HS-27A (cell line): ENCODE measurements at places on chromosomes 3 and 15.

GRCh38 chr15:70029297-70029701 lies 68.4 kb downstream of the TLE3 start:
- DNase-seq = no peak

- DNase-seq = no peak
These were observed 136.0 kb upstream of the PTPRG start for GRCh38 chr3:61425356-61425755.

DNA sequence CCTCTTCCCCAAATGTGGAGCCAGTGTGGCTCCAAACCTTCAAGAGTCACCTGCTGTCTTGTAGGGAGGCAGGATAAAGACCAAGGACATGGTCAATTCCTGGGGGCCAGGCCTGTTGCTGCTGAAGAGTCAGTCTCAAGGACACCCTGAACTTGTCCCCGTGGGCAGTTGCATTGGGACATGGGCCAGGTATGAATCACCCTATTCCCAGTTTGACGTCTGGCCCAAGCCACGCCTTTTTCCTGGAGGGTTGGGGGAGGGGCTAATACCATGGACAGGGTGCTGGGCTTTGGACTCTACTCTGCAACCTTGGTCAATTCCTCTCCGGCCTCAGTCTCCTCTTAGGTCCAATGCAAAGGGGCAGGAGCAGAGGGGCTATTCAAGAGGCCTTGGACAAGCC lies 10.4 kb downstream of the ATP2B2 start:
- DNase-seq = no peak

- DNase-seq = no peak
These were observed 25.0 kb downstream of the SRGAP3 start for GRCh38 chr3:9224490-9224889.

DNA sequence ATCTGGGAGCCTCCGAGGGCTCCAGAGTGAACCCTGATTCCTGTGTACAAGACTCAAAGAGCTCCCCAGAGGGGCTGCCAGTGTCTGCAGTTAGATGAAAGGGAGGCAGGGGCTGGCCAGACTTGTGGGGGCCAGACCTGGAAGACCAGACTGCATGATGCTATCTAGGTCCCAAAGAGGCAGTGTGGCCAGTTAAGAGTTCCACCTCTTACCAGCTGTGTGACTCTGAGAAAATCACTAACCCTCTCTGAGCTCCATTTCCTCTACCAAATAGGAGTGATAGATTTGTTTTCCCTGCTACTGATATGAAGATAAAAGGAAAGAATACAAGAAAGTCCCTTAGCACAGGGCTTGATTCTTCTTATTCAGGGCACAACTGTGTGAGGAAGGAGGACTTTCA lies 29.0 kb downstream of the ACSBG1 start:
- DNase-seq = no peak

DNA sequence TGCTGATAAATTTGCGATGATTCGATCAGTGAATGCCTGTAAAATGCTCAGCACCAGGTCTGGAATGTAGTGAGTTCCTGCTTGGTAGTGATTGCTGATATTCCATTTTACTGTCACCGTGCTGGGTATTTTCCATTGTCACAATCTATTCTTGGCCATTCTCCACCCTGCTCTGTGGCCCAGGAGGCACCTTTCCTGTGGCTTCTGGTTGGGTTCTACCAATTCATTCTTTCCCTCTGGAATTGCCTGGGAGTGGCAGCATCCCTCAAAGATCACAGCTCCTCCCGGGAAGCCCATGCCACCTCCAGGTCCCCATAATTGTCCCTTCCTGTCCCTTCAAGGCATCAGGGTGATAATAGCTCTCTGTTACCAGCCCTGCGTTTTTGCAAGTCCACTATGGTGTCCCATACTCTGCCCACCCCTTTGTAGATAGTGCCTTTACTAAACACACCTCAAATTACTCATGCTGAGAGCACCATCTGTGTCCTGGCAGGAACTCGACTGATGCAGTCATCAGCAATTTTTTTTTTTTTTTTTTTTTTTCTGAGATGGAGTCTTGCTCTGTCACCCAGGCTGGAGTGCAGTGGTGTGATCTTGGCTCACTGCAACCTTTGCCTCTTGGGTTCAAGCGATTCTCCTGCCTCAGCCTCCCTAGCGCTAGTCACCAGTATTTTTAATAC lies 177.8 kb upstream of the PROK2 start:
- DNase-seq = no peak

DNA sequence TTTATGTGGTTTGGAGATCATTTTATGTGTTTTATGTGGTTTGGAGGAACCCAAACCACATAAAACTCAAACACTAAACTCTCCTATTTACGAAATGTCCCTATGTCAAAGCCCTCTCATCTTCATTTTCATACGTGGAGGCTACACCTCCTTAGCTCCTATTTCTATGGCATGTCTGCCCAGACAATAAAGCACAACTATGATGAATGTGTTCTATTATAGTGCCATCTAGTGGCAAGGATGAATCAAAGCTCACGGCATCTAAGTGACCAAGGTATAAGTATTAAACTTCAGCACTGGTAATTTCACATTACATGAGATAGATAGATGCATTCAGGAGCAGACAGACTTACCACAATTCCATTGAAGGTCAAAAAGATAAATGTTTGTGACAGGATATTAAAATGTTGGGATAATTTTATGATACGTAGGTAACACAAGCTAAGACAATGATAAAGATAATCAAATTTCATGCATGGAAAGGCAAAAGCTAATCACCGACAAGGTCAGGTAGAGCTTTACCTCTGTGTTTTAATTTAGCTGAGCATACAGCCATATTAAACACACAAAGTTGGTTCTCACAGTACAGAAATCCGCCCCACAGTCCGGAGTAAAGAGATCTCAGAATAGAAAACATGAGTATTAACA lies 130.6 kb upstream of the FHIT start:
- DNase-seq = peak; percentile 9

GRCh38 chr3:173584093-173584837 lies 186.7 kb downstream of the NLGN1 start:
- DNase-seq = no peak

GRCh38 chr3:171320750-171321558 lies 139.3 kb downstream of the TNIK start:
- no peak for DNase-seq

DNA sequence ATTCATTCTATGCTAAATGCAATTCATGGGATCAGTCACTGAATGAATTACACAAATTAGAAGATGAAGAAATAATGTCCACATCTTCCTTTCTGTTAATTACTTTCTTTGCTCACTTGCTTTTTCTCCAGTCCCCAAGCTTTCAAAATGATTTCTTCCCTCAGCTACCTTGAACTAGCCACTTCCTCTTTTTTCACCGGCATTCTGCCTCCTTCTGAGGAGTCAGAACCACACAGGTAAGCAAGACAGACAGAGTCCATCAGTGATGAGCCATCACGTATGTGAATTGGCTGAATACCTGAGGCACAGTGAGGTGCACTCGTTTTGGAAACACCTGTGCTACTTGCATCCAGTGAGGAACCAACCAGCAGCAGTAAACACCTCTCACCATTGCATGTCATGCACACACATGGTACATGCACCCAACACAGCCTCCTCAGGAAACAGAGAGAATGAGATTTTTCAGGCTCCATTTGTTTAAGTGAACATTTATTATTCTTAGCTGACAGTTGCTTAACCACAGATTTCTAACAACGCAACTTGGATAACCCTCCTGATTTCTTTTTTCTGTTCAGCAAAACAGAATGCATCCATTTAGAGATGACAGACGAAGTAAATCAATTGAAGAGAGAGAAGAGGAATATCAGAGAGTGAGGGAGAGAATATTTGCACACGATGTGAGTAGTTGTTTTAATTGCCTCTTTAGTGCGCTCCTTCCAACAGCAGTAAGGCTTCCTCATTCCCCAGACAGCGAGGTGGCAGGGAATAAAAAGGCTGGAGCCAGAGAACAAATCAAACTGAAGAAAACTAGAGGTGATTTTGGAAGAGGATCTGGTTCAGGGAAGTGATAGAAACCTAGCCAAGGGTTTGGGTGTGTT lies 69.3 kb downstream of the ARPP21 start:
- no peak for DNase-seq

- no peak for DNase-seq
These were observed 40.7 kb downstream of the SUMF1 start for GRCh38 chr3:4426261-4426781.

GRCh38 chr3:149342413-149343380 lies 9.3 kb upstream of the TM4SF18 start:
- DNase-seq = no peak

DNA sequence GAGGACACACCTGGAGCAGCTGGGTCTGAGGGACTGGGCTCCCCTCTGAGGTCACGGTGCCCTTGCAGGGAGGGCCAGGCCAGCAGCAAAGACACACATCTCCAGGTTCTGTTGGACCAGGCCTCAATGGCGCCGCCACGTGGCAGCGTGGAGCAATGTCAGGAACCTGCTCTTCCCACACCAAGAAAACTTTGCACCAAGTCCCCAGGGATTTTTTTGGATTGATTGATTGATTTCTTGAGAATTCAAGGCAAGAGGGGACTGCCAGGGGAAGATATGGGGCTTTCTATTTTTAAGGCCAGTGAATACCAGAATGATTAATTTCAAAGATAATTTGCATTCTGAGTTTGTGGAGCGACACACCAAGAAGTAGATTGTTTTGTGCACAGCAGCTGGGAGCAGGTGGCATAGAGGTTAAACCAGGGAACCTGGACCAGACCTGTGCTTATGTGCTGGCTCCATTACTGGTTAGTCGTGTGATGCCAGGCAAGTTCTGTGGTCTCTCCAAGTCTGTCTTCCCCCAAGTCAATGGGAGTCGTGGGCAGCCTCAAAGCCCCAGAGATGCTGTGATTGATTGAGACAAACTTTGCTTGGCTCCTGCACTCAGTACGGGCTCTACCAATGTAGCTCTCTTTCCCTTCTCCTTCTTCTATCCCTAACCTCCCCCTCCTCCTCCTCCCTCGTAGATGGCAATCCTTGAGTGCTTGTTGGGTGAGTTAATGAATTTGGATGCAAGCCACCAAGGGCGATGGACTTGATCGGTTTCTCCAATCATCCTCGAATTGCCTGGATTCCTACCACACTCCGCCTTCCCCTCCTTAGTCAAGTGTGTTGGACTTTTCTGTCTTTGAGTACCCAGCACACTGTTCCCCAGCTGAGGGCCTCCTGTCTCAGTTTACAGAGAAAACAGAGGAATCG lies 96.2 kb upstream of the TRPM1 start:
- DNase-seq = no peak

- DNase-seq = no peak
These were observed 78.7 kb downstream of the TMEM266 start for GRCh38 chr15:76138436-76138835.

- DNase-seq = no peak
These were observed 225 bp downstream of the RHOA start for GRCh38 chr3:49411535-49411967.

DNA sequence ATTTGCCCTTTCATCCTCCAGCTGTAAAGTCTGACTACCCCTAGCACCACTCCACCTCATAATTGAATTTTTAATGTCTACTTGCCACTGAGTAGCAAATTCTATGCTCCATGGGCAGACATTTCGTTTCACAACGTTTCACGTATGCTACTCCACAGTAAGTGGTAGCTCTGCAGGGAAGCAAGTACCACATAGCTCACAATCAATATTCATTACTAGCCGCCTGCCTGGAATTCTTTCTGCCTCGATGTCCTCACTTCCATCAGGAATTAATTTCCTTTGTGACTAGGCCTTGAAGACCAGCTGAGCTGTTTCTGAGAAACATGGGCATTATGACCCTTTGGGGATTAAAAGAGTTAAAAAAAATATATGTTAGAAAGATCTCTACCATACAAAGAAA lies 15.3 kb downstream of the NPTN start:
- DNase-seq = no peak

GRCh38 chr15:84992157-84992944 lies 10.7 kb downstream of the PDE8A start:
- peak; percentile 59 for DNase-seq

- DNase-seq = no peak
These were observed 95.8 kb downstream of the SEC22A start for GRCh38 chr3:123297627-123297899.

DNA sequence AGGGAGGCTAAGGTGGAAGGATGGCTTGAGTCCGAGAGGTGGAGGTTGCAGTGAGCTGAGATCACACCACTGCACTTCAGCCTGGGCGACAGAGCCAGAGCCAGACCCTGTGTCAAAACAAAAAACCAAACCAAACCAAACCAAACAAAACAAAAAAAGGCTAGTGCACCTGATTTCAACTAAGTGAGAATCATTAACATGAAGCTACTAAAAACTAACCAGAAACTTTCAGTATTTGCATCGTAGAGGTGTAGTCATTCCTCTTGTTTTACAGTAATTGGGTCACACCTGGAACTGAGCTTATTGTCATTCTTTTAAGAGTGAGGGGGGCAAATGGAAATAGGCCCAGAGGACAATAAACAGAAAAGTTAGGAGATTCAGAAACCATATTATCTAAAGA lies 58.5 kb downstream of the ST6GAL1 start:
- no peak for DNase-seq

GRCh38 chr3:66609660-66610561 lies 109.1 kb upstream of the LRIG1 start:
- peak; percentile 87 for DNase-seq

GRCh38 chr3:45606991-45607712 lies 12.6 kb downstream of the LIMD1 start:
- DNase-seq = no peak

GRCh38 chr3:179546814-179547241 lies 15.9 kb upstream of the ACTL6A start:
- DNase-seq = no peak

DNA sequence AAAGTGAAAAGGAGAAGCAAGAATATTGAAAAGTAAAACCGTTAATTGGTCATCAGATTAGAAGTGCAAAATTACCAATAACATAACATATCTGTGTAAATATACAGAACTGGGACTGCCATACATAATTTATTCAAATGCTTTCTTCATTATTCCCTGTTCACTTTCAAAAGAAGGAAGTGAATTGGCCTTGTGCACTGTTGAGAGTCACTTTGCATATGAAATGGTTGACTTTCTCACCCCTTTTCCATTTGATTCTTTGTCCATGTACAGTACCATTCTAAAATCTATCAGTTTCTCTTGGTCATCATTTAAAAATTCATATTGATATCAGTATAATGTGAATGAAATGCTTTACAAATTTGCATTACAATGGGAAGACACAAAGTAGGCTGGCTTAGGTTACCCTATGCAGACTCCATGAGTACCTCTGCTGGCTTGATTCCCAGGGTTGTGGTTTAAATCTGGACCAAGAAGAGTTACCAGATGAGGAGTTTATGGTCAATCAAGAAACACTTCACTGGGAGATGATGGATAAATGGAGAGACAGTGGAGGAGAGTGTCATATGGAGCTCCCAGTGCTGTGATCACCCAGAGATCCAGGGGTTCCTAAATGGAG lies 210.9 kb upstream of the TOPAZ1 start:
- no peak for DNase-seq

- DNase-seq = peak; percentile 42
These were observed 5.5 kb upstream of the CD200 start for GRCh38 chr3:112327371-112327951.
